Amniotic epithelial cell (primary cell): ENCODE measurements at places on chromosomes 13 and 19.

DNA sequence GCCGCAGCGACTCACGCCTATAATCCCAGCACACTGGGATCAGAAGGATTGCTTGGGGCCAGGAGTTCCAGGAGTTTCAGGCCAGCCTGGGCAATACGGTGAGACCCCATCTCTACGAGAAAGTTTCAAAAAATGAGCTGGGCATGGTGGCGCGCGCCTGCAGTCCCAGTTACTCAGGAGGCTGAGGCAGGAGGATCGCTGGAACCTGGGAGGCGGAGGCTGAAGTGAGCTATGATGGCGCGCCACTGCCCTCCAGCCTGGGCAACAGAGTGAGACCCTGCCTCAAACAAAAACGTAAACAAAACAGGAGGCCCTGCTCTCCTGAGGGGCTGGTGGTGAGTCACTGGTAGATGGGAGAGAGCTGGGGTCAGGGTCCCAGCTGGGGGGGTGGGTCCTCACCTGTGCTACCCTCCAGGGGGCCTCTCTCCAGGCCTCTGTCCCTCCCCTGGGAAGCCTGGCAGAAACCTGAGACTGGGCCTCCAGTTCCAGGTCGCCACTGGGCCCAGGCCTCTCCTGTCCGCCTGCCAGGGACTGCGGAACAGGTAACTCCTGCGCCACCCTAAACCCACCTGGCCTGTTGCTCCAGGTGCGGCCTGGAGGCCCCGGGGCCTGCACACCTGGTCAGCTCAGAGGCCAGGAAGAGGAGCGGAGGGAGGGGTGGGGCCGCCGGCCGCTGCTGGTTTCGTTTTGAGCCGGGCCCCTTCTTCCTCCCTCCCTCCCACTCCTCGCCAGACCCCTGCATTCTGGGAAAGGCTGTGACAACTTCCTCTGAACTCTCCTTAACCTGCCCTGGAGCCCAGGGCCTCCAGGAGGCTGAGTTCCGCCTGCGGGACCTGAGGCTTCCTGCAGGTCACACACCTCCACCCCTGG is 17.2 kb upstream of the ZBTB7A start:
- no peak for DNase-seq

DNA sequence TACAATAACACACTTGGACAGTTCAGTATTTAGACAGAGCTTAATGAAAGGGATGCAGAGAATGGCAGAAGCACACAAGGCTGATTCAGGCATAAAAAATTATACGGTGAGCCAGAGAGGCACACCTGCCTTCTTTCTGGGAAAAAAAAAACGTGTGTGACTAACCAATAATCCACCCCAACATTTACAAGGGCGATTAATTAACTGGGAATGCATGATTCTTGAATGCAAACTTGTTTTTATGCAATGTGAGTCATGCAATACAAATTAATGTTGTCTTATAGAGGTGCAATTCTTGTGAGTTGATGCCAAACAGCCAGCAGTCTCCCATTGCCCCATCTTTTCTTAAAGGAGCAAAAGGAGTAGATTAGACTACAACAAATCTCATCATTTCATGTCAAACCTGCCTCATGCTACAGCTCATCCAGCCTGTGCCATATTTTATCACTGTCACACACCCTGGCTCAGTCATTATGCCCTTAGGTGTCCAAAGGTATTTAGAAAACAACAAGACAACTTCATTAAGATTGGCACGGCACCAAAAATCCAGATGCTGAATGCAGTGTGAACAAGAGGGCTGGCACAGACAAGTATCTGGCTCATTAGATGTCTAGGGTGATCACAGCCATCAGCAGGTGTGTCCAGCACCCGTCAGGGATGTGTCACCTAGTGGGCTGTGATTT is 721.1 kb downstream of the EFNB2 start:
- DNase-seq, result peak; percentile 30

- DNase-seq, result no peak
Observed at GRCh38 chr19:3146677-3147100, 10.9 kb downstream of the GNA15 start.

DNA sequence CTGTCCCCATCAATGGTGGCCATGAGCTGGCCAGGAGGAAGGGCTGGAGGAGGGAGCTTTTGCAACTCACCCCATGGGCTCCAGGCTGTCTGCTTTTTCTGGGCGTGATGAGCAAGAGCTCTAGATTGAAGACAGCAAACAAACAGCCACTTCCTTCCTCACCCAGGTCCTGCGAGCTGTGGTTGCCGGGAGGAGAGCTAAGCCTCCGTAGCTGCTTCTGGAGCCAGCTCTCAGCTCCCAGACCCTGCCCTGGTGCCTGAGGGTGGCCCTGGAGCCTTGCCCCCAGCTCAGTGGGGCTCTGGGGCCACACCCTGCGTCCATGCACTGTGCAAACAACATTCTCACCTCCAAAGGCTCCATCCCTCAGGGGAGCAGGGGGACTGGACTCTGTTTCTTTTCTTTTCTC is 6.2 kb downstream of the MYO1F start:
- peak; percentile 70 for DNase-seq
